ENCODE measurements at places on chromosomes 11 and 22.

DNA sequence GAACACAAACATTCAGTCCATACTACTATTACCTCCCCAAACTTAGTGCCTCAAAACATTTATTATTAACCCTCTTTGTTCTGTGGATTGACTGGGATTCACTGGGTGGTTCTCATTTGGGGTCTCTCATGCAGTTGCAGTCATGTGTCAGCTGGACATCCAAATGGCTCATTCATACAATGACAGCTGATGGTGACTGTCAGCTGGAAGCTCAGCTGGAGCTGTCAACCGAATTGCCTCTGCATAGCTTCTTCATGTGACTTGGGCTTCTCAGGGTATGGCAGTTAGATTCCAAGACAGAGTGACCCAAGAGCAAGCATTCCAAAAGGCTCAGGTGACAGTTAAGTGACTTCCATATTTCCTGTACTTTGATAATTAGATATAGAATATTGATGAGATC is 85.2 kb downstream of the CCDC34 start:
- DNase-seq: no peak

DNA sequence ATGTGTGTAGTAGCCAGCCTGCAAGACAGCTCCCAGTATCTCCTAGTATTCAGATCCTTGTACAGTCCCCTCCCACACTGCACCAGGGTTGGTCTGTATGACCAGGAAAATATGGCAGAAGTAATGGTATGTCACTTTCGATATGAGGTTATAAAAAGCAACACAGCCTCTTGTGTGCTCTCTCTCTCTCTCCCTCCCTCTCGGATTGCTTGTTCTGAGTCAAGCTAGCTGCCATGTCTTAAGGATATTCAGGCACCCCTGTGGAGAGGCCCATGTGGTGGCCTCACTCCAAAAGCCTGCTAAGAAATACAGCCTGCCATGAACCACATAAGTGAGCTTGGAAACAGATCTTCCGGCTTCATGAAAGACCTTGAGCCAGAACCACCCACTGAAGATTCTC is 25.4 kb downstream of the FXYD6 start:
- DNase-seq: no peak

DNA sequence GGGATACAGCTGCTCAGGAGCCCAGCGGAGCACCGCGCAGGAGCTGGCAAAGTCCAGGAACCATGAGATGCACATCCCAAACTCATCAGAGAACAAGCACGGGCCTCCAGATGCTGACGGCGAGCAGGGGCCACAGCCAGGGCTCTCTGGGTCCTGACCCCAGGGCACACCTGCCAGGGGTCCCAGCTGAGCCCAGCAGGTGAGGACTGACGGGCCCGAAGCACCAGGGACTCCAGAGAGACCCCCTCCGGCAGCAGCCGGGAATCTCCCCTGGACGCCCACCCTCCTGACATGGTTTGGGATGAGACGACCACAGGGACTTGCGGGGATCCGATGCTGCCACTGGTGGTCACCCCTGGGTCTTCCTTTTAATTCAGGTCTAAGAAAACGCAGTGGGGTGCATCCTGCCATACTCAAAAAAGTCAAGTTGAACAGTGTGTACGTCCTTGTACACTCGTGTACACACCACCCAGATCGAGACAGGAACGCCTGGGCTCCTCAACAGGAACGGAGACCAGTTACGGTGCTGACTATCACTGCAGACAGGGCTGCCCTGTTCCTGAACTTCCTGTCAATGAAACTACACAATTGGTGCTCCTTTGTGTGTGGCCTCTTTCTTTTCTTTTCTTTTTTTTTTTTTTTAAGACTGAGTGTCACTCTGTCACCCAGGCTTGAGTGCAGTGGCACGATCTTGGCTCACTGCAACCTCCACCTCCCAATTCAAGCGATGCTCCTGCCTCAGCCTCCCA is 21.9 kb downstream of the TTLL8 start:
- DNase-seq: no peak

DNA sequence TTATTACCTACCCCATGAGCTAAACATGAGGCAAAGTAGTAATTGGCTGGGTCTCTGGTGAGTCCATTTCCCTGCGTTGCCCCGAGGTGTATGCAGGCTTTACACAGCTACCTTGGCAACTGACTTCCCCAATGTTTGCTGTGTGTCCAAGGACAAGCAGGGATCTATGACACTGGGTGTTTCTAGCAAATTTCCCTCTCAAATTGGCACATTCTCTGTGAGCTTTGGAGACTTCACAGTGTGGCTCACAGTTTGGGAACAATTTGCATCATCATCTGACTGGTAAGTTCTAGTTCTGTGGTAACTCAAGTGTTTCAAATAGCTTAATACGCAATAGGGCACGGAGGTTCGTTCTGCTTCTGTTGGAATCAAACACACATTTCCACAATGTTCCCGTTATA is 12.5 kb downstream of the NNMT start:
- DNase-seq: no peak

GRCh38 chr11:106076171-106076918 is 802 bp downstream of the KBTBD3 start:
- no peak for DNase-seq

GRCh38 chr11:48900131-48900800 is 83.4 kb downstream of the TRIM51G start:
- DNase-seq: no peak

- no peak for DNase-seq
Measured at GRCh38 chr22:42078469-42079318, 806 bp upstream of the SMDT1 start.

GRCh38 chr11:68302256-68302655 is 10.1 kb upstream of the LRP5 start:
- DNase-seq: no peak

GRCh38 chr11:86248609-86249008 is 4.1 kb downstream of the EED start:
- no peak for DNase-seq

- peak; percentile 18 for DNase-seq
Measured at GRCh38 chr11:76642341-76642740, 28.2 kb downstream of the LRRC32 start.

- no peak for DNase-seq
Measured at GRCh38 chr11:68749229-68750123, 1.8 kb downstream of the TESMIN start.

DNA sequence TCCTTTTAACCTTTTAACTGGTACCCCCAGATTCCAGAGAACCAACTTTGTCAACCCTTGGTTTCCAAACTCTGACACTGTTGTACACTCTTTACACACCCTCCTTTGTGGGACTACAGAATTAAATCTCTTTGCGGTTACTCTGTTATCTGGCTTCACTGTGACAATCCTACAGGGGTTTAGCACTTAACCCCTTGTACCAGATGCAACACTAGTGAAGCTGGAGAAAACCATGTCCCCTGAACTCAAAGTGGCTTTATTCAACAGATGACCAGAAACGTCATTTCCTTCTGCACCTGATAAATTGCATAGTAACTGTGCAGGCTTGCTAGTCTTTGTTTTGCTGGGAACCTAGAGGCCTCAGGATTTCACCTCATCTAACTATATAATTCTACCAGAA is 5.6 kb upstream of the GAB2 start:
- DNase-seq: no peak

DNA sequence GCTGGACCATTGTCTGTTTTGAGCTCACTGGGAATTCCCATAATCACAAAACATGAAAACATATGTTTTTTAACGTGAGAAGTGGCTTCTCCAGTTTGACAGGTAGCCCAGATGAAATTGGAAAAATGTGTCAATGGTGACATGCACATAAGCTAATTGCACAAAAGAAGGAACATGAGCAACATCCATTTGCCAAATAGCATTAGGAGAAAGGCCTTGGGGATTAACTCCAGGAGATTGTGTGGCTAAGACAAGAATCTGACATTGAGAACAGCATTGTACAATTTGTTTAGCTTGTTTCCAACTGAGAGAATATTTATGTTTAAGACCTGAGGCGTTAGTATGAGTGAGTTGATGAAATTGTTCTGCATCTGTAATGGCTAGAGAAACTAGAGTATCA is 147.0 kb upstream of the API5 start:
- DNase-seq: no peak

GRCh38 chr22:46688949-46689348 is 49.1 kb downstream of the CERK start:
- DNase-seq: no peak

DNA sequence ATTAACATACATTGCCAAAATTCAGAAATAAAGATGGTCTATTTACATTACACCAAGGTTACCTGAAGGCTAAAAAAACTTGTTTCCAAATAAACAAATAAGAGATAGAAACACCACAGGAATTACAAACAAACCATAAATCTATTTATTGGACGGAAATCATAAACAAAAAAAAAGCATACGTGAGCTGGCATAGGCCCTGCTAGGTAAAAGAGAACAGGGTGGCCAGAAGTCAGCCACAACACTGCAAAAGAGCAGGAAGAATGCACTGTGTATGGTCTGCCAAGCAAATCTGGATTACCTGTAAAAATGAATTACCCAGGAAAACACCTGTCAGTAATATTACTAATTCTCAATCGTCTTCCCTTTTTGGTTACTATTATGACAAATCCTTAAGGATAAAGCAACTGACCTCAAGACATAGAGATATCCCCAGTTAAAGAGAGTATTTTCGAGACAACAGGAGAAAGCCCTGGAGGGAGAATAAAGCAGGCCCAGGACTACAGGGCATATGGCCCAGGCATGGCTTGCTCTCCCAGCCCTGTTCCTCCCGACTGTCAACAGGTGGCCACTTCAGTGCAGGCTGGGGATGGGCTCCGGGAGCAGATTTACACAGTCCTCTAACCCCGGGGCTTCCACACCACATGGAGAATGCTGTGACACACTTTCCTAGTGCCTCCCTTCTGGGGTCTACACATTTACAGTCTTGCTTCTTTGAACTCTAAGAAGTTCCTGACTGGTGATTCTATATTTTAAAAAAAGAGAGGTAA is 18.0 kb downstream of the PPP2R1B start:
- no peak for DNase-seq

GRCh38 chr11:93054881-93055280 is 85.4 kb downstream of the MTNR1B start:
- no peak for DNase-seq

DNA sequence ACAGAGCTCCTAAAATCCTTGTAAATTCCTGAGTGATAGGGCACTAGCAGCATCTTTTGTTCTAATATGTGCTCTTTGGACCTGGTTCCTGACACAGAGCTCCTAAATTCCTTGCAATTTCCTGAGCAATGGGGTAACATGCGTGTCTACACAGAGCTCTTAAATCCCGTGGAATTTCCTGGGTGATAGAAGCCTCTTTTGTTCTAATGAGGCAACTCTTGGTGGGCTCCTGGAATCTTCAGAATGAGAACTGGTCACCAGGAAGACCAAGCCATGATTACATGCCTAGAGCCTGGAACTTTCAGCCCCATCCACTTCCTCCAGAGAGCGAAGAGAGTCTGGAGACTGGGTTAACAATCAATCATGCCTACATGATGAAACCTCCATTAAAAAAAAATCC is 19.0 kb downstream of the RSF1 start:
- no peak for DNase-seq
